ENCODE measurements at places on chromosomes 7 and 10. TPM values are rescaled to one million over a fixed set of nuclear protein-coding genes. Genes with fewer than 3 reads are reported as not detected.
A peak's percentile ranks its signal among the peaks of the same experiment; 100 is the strongest.

DNA sequence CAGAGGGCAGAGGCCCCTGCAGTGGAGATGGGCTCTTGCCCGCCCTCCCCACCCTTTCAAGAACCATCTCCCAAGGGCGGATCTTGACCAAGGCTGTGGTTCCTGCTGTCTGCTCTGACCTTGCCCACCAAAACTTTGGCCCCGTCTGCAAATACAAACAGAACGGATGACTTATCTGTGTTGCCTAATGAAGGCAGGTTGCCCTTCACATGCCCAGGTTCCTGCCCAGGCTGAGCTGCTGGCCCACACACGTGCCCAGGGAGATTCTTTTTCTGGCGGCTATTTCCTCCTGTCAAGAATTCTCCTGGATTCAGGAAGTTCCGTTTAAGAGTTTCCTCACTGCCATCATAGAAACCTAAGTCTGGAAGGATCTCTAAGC is 78.3 kb downstream of the PROSER2 start:
- H3K36me3 ChIP-seq, result no peaks in the 10 kb centered on the region
- no peaks in the 10 kb centered on the region for H3K4me1 ChIP-seq
- no peak for DNase-seq
- no peak overlapping the region for H3K4me3 ChIP-seq
- no peak overlapping the region for H3K27ac ChIP-seq

DNA sequence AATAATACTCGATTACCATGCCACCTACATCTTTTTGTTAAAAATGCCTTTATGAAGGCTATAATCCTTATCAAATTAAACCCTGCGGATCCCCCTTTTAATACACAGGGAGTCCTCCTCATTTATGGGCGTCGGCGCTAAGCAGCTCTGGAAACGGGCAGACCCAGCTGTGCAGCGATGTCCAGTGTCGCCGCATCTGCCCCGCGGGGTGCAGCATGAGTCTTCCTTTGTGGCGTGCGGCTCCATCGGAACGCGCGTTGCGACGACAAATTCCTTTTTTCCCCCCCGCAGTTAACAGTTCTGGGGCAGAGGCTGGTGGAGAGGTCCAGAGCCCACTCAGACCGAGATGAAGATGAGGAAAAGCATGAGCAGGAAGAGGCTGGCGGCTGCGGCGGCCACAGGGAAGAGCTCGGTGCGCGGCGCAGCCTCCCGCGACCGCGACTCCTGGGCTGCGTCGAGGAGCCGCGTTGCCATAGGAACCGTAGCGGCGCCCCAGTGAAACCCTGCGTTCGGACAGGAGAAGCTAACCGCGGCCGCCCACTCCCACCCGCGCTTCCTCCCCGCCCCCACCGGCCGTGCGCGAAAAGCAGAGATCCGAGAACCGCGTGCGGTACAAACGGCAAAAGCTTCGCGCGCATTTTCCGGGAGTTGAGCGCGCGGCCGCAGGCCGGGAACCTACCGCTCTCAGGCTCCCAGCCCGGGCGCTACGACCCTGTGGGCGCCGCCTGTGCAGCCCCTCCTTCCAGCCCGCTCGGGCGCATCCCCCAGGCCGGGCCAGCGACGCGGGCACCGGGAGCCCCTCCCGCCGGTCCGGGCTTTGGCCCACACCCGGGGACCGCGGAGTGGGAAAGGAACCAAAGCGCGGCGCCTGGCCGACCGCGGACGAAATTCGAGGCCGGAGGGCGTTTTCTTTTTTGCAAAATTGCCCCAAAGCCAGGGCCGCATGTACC is 130.6 kb downstream of the SPAG6 start:
- no peaks in the 10 kb centered on the region for H3K27me3 ChIP-seq
- DNase-seq, result no peak
- H3K4me3 ChIP-seq, result peak overlapping the region; percentile 33
- no peak overlapping the region for H3K27ac ChIP-seq
- peaks cover 11% of the 10 kb centered on the region for H3K4me1 ChIP-seq

- no peak for DNase-seq
- H3K36me3 ChIP-seq, result peaks cover 10% of the 10 kb centered on the region
- H3K4me3 ChIP-seq, result no peak overlapping the region
- H3K4me1 ChIP-seq, result no peaks in the 10 kb centered on the region
- H3K27me3 ChIP-seq, result no peaks in the 10 kb centered on the region
- no peak overlapping the region for H3K27ac ChIP-seq
Measured at GRCh38 chr10:128078136-128078969, 47.9 kb downstream of the MKI67 start.

DNA sequence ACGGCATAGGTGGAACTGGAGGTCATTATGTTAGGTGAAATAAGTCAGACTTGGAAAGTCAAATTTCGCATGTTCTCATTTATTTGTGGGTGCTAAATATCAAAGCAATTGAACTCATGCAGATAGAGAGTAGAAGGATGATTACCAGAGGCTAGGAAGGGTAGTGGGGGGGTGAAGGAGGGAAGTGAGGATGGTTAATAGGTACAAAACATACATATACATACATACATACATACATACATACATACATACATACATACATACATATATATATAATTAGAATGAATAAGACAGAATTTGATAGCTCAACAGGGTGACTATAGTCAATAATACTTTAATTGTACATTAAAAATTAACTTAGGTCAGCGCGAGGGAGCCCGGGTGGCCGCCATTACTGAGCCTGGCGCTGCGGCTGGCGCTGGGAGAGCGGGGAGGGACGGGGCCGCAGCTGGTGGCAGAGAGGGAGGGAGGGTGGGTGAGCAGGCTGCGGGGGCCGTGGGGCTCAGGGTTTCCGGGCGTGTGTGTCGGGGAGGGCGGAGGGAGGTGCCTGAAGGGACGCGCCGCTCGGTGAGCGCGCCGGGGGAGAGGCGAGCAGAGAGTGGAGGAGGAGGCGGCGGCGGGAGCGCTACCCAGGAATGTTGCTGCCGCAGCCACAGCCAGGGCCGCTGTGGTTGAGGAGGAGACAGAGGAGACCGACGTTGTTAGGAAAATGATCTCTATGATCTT is 85.8 kb upstream of the EGFR start:
- H3K27me3 ChIP-seq, result no peaks in the 10 kb centered on the region
- DNase-seq, result no peak
- H3K4me3 ChIP-seq, result peak overlapping the region; percentile 35
- peak overlapping the region; percentile 64 for H3K27ac ChIP-seq

GRCh38 chr10:69685802-69686585 is 55.9 kb downstream of the FAM241B start:
- peaks cover 25% of the 10 kb centered on the region for H3K4me1 ChIP-seq
- DNase-seq, result no peak
- no peak overlapping the region for H3K27ac ChIP-seq
- no peaks in the 10 kb centered on the region for H3K36me3 ChIP-seq
- no peak overlapping the region for H3K4me3 ChIP-seq

DNA sequence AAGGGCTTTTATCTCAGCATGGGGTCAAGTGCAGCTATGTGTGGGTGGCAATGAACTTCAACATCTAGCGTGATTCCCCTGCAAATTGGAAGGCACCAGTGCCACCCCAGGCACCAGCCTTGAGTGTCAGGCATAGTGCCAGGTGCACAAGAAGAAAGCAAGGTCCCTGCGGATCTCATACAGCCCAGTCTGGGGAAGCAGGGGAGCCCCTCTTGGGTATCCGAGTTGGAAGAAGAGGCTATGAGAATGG is 269.0 kb downstream of the RPS24 start:
- peak overlapping the region; percentile 56 for H3K4me3 ChIP-seq
- H3K4me1 ChIP-seq, result peaks cover 12% of the 10 kb centered on the region
- no peak for DNase-seq
- peak overlapping the region; percentile 84 for H3K27ac ChIP-seq
- H3K27me3 ChIP-seq, result no peaks in the 10 kb centered on the region

- DNase-seq, result no peak
- no peaks in the 10 kb centered on the region for H3K27me3 ChIP-seq
- H3K27ac ChIP-seq, result no peak overlapping the region
- H3K4me1 ChIP-seq, result no peaks in the 10 kb centered on the region
- no peak overlapping the region for H3K4me3 ChIP-seq
Measured at GRCh38 chr10:127926455-127926854, 19.6 kb downstream of the PTPRE start.

- no peak overlapping the region for H3K4me3 ChIP-seq
- no peak for DNase-seq
- H3K4me1 ChIP-seq, result no peaks in the 10 kb centered on the region
Measured at GRCh38 chr7:26685606-26686005, 178.8 kb downstream of the SKAP2 start.

DNA sequence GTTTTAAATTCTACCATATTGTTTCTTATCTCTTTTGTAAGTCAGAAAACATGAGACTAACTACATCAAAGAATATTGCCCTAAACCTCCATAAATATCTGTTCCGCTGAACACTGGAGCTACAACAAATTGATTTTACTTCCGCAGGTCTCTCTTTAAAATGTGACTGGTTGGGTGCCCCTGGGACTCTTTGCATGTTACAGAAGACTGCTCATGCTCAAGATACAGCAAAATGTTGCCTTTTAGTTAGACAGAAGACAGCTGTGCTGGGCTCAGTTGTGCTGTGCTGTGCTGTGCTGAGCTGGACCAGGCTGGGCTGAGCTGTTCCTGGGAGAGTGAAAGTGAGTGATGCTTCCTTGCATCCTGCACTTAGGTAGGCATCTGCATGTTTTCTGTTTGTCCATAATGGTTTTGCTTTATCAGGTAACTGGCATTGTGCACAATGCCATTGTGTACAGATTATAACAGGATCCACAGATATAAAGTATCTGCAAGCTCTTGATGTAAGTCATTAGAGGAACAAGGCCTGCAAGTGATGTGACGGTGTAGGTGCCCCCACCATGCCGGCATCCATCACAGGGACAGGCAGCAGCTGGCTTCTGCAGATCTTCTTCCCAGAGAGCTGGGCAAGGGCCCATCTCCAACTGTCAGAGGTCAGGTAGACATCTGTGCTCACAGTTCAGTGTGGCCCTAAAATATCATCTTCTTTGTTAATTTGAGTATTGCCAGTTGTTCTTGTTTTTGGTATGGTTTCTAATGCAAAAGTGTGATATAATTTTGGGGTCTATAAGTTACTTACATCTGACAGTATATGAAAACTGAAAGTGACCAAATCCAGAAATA is 972.5 kb upstream of the CELF2 start:
- no peaks in the 10 kb centered on the region for H3K4me1 ChIP-seq
- DNase-seq, result no peak
- no peaks in the 10 kb centered on the region for H3K36me3 ChIP-seq
- peak overlapping the region; percentile 3 for H3K27ac ChIP-seq
- no peaks in the 10 kb centered on the region for H3K27me3 ChIP-seq

DNA sequence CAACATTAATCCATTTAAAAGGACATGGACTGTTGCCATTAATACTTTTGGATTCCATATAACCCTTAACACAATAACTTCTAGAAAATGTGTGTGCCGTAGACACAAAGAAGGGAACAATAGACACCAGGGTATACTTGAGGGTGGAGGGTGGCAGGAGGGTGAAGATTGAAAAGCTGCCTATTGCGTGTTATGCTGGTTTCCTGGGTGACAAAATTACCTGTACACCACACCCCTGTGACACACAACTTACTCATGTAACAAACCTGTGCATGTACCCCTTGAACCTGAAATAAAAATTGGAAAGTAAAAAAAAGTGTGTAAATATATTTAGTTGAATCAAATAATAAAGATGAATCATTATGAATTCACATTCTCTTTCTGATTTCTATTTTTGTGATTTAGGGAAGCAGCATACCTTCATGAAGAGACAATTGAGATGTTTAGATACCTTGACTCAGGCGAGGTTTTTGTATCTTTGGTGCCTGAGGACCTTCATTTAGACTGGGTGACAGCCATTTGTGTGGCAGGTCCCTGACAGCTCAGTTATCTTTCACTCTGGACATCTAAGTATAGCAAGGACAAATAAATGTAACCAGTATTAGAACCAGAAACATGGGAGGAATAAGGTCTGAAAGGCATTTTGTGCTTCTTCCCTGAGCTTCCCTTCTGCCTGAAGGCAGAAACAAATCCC is 28.7 kb downstream of the GIMAP8 start:
- H3K4me3 ChIP-seq, result no peak overlapping the region
- H3K27me3 ChIP-seq, result no peaks in the 10 kb centered on the region
- DNase-seq, result no peak
- H3K4me1 ChIP-seq, result no peaks in the 10 kb centered on the region
- no peak overlapping the region for H3K27ac ChIP-seq

- DNase-seq, result no peak
- no peaks in the 10 kb centered on the region for H3K27me3 ChIP-seq
- H3K27ac ChIP-seq, result no peak overlapping the region
- H3K4me1 ChIP-seq, result peaks cover 13% of the 10 kb centered on the region
Measured at GRCh38 chr10:104230490-104230889, 1.7 kb downstream of the CFAP43 start.

The GNAI1 gene
- 50.6 TPM for total RNA-seq

The EZH2 gene
- total RNA-seq, result 7.9 TPM

The LIPN gene
- total RNA-seq, result not detected

DNA sequence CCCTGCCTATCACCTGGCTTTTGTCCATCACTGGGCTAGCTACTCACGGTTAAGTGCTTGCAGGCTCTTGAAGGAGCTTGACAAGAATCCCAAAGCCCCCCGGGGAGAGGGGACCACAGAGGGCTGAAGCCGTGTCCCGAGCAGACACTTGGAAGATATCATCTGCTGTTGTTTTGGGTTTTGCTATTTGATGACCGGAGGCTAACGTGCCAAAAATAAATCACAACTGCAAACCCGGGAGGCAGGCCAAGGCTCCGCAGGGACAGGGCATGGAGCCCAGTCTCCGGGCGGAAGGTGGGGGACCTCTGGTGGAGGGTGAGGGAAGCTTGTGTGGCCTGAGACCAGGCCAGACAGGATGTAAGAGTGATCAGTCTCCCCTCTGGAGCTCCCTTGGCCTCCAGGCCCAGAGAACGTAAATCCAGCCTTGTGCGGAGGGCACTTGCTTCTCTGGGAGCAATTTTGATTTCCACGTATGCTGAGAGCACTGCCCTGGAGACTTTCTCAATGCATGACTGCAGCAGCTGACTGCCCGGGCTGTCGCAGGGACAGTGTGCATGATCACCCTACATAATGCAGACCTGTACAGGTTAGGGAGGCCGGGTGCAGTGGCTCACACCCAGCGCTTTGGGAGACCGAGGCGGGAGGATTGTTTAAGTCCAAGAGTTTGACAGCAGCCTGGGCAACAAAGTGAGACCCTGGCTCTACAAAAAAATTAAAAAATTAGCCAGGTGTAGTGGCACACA is at the start of gene PHKG1:
Gene PHKG1 (minus strand): TSS at position 164 of the 743 bp plus-strand sequence. CDS start 4,011 bp downstream, outside the sequence.
- H3K27ac ChIP-seq, result peak within 1 kb of the TSS; percentile 42
- peaks cover 24% of the 10 kb centered on the region for H3K4me1 ChIP-seq
- no peak within 1 kb of the TSS for H3K4me3 ChIP-seq
- no peaks in the 10 kb centered on the region for H3K36me3 ChIP-seq
- no peaks in the 10 kb centered on the region for H3K27me3 ChIP-seq

GRCh38 chr10:21057436-21057835 is 160.3 kb upstream of the NEBL start:
- H3K4me3 ChIP-seq, result no peak overlapping the region
- no peaks in the 10 kb centered on the region for H3K27me3 ChIP-seq
- no peaks in the 10 kb centered on the region for H3K4me1 ChIP-seq

The ZNF277 gene
- 21.6 TPM for total RNA-seq

The CTTNBP2 gene
- total RNA-seq, result 25.0 TPM

The LRRC4 gene
- total RNA-seq, result 6.1 TPM

GRCh38 chr10:91311601-91312381 is 91.3 kb downstream of the PCGF5 start:
- no peak for DNase-seq
- H3K27ac ChIP-seq, result peak overlapping the region; percentile 25
- H3K4me3 ChIP-seq, result no peak overlapping the region
- H3K27me3 ChIP-seq, result no peaks in the 10 kb centered on the region
- H3K36me3 ChIP-seq, result no peaks in the 10 kb centered on the region
- peaks cover 6% of the 10 kb centered on the region for H3K4me1 ChIP-seq
